ENCODE measurements at places on chromosomes 6 and 20. TPM values are rescaled to one million over a fixed set of nuclear protein-coding genes. Genes with fewer than 3 reads are reported as not detected.

DNA sequence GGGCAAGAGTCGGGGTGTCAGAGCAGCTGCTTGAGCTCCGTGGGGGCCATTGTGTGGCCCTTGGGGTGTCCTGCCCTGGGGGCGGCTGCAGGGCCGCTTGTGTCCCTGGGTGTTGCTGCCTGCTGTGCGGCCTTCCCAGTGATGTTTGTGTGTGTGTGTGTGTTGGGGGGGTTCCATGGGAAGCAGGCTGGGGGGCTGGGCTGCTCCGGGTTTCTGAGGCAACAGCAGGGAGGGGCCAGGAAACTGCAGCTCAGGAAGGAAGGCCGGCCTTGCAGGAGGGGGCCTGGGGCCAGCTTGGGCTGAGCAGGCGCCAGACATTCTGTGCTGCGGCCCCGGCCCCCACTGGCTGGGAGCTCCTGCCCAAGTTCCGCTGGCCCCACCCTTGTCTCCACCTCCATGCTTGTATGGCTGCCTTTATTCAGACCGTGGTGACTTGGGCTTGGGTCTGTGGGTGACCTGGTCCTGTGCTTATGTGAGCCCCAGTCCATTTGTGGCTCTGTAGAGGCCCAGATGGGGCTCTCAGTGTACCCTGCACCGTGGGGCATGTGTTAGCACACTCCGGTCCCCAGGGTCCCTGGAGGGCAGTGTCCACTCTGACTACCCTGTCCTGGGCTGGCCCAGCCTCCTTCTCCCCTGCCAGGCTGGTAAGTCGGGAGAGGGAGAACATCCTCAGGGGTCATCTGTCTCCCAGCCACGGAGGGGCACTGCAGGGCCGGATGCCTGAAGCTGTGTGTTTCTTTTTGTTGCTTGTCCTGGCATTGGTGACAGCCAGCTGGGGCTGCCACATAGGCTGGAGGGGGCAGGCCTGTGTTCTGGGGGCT, 4.6 kb upstream of the SOX18 start:
- DNase-seq, result peak; percentile 90

- DNase-seq, result no peak
These were observed 129.5 kb downstream of the NFATC2 start for GRCh38 chr20:51412951-51413481.

OTOR gene
- not detected for total RNA-seq

DNA sequence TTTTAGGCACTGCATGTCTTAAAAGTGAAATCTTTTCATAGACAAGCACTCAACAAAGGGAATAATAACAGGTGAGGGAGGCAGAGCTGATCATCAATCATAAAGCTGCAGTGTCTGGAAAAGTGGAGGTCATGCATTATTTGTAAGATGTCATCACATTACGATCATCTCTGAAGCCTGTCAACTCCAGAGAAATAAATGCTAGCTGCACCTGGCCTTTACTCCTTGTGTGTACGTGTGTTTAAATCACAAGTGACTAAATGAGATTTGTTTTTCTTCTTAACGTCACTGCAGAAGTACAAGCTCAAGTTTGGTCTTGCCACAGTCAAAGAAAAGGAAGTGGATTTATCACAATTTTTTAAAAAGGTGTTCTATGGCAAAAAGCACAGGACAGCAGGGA, 275.5 kb upstream of the SGK1 start:
- no peak for DNase-seq

GRCh38 chr6:75488033-75488432, 5.6 kb downstream of the FILIP1 start:
- no peak for DNase-seq

GRCh38 chr20:32296819-32297420, 19.5 kb downstream of the KIF3B start:
- no peak for DNase-seq

DNA sequence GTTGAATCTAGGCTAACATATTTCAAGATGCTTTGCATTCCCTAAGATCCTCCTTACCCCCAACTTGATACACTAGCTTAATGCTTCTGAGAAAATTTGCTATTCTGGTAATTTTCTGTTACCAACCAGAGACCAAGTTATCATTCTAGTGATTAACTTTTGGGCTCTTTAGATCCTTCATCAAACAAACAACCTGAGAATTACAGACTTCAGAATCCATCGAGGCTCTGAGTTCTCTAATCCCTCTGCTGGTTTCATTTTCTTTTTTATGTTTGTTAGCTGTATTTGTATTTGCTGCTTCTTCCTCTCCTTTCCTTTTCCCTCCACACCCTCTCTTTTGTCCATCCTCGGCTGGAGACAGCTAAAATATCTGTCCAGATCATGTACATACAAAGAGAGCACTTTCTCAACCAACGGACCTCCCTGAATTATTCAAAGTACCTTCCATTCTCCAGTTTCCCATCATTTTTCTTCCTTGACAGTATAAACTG, 98.7 kb upstream of the RIPOR2 start:
- DNase-seq, result no peak

- DNase-seq, result peak; percentile 76
These were observed 158.1 kb downstream of the DTNBP1 start for GRCh38 chr6:15504581-15505350.

C4B gene
- 107 TPM for total RNA-seq

DNA sequence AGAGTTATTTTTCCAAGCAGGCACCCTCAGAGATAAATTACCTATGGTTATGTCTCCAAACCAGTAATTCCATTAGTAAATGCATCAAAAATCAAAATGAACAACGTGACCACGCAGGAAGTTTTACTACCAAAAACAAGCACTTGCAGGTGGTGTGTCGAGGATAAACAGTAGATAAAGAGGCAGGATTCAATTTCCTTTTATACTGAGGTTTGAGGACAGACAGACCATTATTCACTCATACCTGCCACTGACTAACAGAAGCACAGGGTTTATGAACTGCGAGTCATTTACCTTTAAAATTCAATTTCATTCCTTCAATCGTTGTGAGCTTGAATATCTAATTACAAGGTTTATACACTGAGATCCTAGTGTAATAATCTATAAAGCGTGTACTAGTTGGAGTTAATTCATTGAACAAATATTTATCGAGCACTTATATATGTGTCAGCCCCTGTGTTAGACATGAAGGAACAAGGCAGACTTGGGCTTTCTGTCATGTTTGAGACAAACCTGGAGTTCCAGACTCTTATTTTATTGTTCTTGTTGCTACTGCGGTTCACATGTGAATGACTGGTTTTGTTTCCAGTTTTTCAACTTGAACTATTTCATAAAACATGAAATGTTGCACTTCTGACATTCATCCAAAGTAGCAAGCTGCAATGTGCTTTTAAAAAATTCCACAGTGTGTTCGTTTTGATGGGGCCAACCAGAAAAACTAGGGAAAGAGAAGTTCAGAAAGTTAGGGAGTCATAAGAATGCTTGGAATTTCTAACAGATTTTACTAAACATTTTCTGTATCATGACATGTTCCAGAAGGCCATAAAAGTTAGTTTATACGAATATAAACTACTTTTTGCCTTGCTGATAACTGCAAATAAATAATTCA, 205.6 kb downstream of the UST start:
- DNase-seq, result no peak

DNA sequence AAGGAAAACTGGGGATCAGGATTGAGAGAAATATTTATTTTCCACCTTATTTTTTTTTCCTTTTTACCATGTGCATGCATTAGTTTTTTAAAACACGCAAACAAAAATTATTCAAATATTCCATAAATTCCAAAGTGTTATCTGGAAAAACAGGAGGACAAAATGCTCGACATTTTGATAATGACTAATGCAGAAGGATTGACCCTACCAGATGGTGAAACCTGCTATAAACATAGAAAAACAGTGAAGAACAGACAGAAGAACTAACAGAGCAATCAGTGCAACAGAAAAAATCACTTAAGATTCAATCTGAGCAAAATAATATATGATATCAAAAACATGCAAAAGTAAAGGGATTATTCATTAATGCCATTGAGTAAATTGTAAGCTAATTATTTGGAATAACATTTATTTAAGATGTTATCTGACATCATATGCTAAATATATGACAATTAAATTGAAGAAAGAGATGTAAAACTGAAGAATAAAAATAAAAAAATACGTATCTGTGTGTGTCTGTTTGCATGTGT, 218.4 kb downstream of the LMBRD1 start:
- DNase-seq, result no peak

DNA sequence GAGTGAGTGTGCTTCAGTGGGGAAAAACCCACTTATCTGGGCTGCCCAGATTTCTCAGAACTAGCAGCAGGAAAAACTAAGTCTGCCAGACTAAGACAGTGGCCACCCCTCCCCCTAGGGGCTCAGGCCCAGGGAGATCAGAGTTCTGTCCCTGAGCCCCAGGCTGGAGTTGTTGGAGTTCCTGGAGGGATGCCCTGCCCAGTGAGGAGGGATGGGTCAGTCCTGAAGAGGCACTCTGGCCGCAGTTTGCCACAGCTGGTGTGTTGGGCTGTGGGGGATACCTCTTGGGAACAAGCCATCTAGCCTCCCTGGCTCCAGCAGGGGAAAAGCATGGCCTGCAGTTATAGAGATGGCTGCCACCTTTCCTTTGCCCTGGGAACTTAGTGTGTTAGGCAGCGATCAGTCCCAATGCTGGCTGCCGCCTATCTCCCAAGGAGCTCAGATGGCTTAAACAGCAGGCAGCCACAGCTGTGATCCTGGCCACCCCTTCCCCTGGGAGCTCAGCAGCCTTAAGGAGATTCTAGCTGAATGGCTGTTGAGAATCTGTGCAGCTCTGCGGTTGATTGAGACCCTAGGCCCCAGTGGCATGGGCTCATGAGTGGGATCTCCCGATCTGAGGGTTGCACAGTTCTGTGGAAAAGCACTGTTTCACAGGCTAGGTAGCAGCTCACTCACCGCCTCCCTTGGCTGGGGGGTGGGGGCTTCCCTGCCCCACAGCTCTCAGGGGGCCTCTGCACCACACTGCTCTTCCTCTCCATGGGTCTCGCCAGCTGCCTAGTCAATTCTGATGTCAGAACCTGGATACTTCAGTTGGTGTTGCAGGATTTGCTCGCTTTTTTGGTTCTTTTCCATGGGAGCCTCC, 13.2 kb downstream of the SIRPG start:
- DNase-seq, result no peak

GHRH gene
- total RNA-seq, result not detected

GRCh38 chr6:116352515-116353471, 18.0 kb upstream of the DSE start:
- no peak for DNase-seq

GRCh38 chr6:11785415-11785773, 6.8 kb upstream of the ADTRP start:
- DNase-seq, result no peak

- no peak for DNase-seq
These were observed 87.2 kb upstream of the EDN1 start for GRCh38 chr6:12203001-12203400.

GRCh38 chr6:138028893-138029292, 78.3 kb downstream of the PERP start:
- DNase-seq, result no peak

DNA sequence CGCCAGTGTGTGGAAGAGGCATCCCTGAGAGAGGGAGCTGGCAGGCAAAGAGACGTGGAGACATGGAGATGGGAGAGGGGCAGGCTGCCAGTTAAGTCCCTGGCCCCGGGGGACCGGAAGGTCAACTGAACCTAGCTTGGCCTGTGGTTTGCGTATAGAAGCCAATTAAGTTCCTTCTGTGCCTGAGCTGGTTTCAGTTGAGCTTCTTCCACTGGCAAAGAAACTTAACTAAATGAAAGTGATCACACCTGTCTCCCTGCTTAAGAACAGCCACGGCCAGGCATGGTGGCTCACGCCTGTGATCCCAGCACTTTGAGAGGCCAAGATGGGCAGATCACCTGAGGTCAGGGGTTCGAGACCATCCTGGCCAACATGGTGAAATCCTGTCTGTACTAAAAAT, 26.7 kb upstream of the NNAT start:
- DNase-seq, result no peak

DNA sequence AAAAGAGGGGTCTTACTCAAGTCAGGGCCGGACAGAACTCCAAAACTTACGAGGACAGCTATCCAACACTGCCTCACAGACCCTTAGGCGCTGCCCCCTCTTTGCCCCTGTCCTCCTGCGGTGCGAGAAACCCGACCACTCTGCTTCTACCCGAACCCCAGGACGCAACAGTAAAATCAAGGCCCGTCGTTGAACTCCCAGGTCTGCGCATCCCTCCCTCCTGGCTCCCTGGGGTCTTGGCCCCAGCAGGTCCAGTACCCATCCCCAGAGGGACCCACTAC, 6.4 kb downstream of the OLIG3 start:
- no peak for DNase-seq

GRCh38 chr6:169701311-169701953, 397 bp downstream of the WDR27 start:
- no peak for DNase-seq

NMBR gene
- not detected for total RNA-seq

PEX6 gene
- total RNA-seq, result 11.1 TPM

- DNase-seq, result no peak
These were observed 713.4 kb downstream of the CD109 start for GRCh38 chr6:74409447-74409846.

- DNase-seq, result no peak
These were observed 65.9 kb upstream of the MANEA start for GRCh38 chr6:95511404-95511803.

DNA sequence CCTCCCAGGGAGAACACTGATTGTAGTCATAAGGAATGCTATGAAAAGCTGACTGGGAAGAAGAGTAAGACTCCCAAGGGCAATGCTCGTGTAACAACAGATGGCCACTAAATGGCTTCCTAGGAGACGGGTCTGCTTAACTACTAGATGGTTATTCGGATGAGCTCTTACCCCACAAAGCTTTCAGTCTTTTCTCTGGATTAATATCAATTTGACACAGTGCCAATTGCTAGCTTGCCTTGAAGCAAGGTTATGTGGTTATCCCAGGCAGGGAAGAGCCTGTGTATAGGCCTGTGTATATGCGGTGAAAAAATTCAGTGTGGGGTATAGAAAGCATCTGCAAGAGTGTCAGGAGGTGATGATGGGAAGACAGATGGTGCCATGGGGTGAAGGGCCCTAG, 86.4 kb upstream of the NOX3 start:
- no peak for DNase-seq

EDN3 gene
- 2.3 TPM for total RNA-seq

DNA sequence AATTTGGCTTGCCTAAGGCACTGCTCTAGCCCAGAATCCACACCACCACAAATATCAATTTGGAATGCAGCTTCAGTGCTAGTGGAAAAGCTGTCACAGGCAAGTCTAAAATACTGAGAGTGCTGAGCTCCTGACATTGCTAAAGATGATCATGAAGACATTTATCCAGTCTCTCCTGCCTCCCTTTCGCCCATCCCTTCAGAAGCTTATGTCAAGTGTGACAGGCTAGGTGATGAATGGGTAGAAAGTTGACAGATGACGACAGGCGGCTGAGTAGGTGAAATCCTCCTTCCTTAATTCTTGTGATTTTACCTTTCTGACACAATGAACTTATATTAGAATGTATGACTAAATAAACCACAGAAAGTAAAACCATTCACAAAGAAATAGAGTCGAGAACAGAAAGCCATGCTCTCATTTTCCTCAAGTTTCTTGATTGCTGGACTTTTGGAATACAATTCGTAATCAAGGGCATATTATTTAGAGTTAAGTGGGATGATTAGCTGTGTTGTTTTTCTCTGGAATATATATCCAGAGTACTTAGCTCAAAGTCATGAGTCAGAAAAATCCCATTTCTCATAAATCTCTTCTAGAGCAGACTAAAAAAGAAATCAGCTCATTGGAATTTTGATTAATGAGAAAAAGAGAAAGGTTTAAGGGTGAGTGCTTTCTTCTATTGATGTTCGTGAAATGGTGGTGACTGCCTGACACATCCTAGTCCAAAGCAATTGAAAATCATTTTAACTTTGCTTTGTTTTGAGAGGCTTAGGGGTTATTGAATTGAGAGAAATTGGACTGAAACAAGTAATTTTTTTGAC, 1228.2 kb upstream of the CITED2 start:
- no peak for DNase-seq

Data from spleen (tissue), 13 donors.